ENCODE measurements at places on chromosomes 7 and 10.

DNA sequence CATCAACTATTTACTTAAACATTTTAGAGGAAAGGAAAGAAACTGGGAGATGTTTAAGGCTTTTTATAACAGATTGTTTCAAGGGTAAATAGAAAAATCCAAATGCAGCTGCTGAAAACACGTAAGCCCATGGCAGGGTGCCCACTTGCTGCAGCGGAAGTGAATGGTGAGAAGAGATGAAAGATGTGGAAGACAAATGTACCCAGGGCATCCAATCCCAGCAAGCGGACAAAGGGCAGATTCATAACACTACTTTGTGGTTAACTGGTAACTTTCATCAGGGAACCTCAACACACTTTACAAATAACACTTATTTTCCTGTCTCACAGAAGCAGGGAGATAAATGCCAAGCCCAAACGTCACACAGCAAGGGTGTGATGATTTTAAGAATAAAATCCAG lies 358.4 kb downstream of the KCNMA1 start:
- no peak overlapping the region for H3K4me3 ChIP-seq
- no peaks in the 10 kb centered on the region for H3K36me3 ChIP-seq
- H3K4me1 ChIP-seq = peaks cover 16% of the 10 kb centered on the region
- DNase-seq = peak; percentile 16

GRCh38 chr10:75015442-75015841 lies 96.0 kb upstream of the SAMD8 start:
- H3K27ac ChIP-seq = no peak overlapping the region
- H3K4me3 ChIP-seq = no peak overlapping the region
- peaks cover 51% of the 10 kb centered on the region for H3K4me1 ChIP-seq
- DNase-seq = no peak
- H3K27me3 ChIP-seq = no peaks in the 10 kb centered on the region

- no peaks in the 10 kb centered on the region for H3K4me1 ChIP-seq
- no peaks in the 10 kb centered on the region for H3K27me3 ChIP-seq
- no peak overlapping the region for H3K4me3 ChIP-seq
- H3K36me3 ChIP-seq = peaks cover 25% of the 10 kb centered on the region
Observed at GRCh38 chr7:133290041-133290440, 37.2 kb downstream of the EXOC4 start.

GRCh38 chr7:26583094-26583648 lies 281.2 kb downstream of the SKAP2 start:
- no peaks in the 10 kb centered on the region for H3K4me1 ChIP-seq
- DNase-seq = no peak
- H3K36me3 ChIP-seq = no peaks in the 10 kb centered on the region
- H3K4me3 ChIP-seq = no peak overlapping the region
- H3K27me3 ChIP-seq = peaks cover 13% of the 10 kb centered on the region
